ENCODE measurements at places on chromosomes 6 and 20. TPM values are rescaled to one million over a fixed set of nuclear protein-coding genes. Genes with fewer than 3 reads are reported as not detected.

Gene VIP
- 0.14 TPM for total RNA-seq

Gene PBOV1
- not detected for total RNA-seq

Gene ANGPT4
- under 0.01 TPM for total RNA-seq

DNA sequence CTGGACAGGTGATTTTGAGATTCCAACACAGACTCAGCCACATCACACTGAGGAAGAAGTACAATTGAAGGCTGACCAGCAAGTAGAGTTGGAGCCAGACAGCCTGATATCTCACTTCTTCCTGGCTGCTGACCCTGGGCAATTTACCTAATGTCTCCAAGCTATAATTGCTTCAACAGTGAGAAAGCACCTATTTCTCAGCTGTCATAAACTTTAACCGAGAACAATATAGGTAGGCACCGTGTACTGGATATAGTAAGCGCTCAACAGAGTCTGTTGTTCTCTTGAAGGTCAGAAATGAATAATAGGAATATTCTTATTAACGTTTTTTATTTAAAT, 28.3 kb downstream of the STX7 start:
- no peak overlapping the region for H3K4me3 ChIP-seq
- H3K36me3 ChIP-seq = no peaks in the 10 kb centered on the region
- no peak for DNase-seq
- no peaks in the 10 kb centered on the region for H3K4me1 ChIP-seq
- no peak overlapping the region for H3K27ac ChIP-seq
- H3K27me3 ChIP-seq = no peaks in the 10 kb centered on the region

DNA sequence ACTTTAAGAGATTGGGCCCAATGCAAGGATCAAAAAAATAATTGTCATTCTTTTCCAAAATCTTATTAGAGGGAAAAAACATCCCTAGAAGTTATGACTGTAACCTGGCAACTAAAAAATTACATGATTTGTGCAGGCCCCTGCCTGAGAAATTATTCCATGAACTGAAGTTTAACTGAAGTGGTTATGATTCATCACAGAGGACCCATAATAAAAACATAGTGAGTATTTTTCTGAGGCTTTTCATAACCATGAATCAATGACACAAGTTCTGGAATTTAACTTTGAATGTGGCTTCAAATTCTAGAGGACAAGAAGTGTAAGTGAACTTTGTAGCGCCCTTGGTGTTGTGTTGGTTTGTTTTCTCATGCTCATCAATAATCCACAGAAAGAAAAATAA, 31.1 kb upstream of the CARMIL1 start:
- H3K4me3 ChIP-seq = no peak overlapping the region
- no peak for DNase-seq
- no peaks in the 10 kb centered on the region for H3K27me3 ChIP-seq
- no peaks in the 10 kb centered on the region for H3K4me1 ChIP-seq
- no peak overlapping the region for H3K27ac ChIP-seq
- H3K36me3 ChIP-seq = no peaks in the 10 kb centered on the region

GRCh38 chr20:208942-209566, 18.0 kb upstream of the DEFB129 start:
- no peaks in the 10 kb centered on the region for H3K4me1 ChIP-seq
- peaks cover 2% of the 10 kb centered on the region for H3K27me3 ChIP-seq
- H3K4me3 ChIP-seq = no peak overlapping the region
- H3K27ac ChIP-seq = no peak overlapping the region
- no peaks in the 10 kb centered on the region for H3K36me3 ChIP-seq
- no peak for DNase-seq

GRCh38 chr6:4145083-4145482, 9.7 kb upstream of the ECI2 start:
- H3K36me3 ChIP-seq = no peaks in the 10 kb centered on the region
- no peak for DNase-seq
- H3K27ac ChIP-seq = no peak overlapping the region
- H3K27me3 ChIP-seq = no peaks in the 10 kb centered on the region
- H3K4me3 ChIP-seq = no peak overlapping the region

DNA sequence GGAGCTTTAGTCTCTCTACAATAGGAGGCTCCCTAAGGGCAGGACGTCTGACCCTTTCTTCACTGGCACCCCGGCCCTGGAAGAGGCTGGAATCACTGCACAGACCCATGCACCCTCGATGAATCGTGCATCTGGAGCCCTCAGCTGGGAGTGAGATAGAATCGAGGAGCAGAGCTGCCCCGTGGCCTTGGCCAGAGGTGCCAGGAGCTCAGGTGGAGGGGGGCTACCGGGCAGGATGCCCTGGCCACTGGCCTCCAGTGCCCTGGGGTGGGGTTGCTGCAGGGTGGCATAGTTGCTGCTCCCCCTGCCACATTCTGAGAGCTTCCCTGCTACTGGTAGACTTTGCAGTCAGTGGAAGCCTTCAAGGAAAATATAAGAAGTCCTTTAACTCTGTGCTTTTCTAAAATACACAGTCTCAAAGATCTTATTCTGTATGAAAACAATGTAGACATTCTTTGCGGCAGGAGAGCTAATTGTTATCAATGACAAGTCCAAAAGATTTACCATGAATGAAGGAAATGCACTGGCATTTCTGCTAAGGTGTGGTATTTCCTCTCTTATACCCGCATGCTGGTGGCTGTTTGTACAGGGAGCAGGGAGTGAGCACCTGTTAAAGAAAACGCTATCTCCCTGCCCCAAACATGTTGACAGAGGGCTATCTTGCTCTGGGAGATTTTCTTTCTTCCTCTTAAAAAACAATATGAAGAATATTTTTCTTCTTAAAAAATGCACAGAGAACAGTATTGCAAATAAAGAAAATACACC, 122.8 kb downstream of the C6orf118 start:
- H3K36me3 ChIP-seq = no peaks in the 10 kb centered on the region
- no peak for DNase-seq
- H3K27me3 ChIP-seq = no peaks in the 10 kb centered on the region
- no peak overlapping the region for H3K4me3 ChIP-seq
- H3K4me1 ChIP-seq = no peaks in the 10 kb centered on the region
- no peak overlapping the region for H3K27ac ChIP-seq

- no peak overlapping the region for H3K4me3 ChIP-seq
- H3K27ac ChIP-seq = no peak overlapping the region
- DNase-seq = no peak
These were observed 476.8 kb upstream of the ADGRB3 start for GRCh38 chr6:68158256-68158655.

GRCh38 chr20:35583636-35584560, 31.7 kb upstream of the SPAG4 start:
- H3K4me3 ChIP-seq = no peak overlapping the region
- no peak for DNase-seq
- H3K36me3 ChIP-seq = no peaks in the 10 kb centered on the region
- no peaks in the 10 kb centered on the region for H3K27me3 ChIP-seq
- no peaks in the 10 kb centered on the region for H3K4me1 ChIP-seq

GRCh38 chr20:62131560-62132320, 9.5 kb downstream of the LSM14B start:
- no peak for DNase-seq
- H3K36me3 ChIP-seq = peaks cover 96% of the 10 kb centered on the region
- H3K27ac ChIP-seq = no peak overlapping the region
- H3K4me3 ChIP-seq = no peak overlapping the region

DNA sequence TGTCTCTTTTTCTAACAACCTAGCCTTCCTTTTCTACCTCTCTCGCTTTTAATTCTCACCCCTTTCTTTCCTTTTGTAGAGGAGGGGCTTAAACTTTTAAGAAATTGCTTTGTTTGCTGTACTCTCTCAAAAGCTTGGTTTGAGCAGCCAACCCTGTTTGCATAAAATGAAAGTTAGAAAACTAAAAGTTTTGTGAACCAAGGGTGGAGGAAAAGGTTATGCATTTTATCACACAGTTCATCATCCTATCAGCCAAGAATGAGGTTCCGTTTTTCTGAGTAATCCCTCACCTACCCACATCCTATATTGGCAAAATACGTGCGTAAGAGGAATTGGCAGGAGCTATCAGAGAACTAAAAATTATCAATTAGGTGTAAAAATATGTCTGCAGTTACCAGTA, 42.8 kb upstream of the LOC128125822 start:
- no peak overlapping the region for H3K27ac ChIP-seq
- no peaks in the 10 kb centered on the region for H3K4me1 ChIP-seq
- no peaks in the 10 kb centered on the region for H3K27me3 ChIP-seq
- no peak for DNase-seq
- no peak overlapping the region for H3K4me3 ChIP-seq
- no peaks in the 10 kb centered on the region for H3K36me3 ChIP-seq

DNA sequence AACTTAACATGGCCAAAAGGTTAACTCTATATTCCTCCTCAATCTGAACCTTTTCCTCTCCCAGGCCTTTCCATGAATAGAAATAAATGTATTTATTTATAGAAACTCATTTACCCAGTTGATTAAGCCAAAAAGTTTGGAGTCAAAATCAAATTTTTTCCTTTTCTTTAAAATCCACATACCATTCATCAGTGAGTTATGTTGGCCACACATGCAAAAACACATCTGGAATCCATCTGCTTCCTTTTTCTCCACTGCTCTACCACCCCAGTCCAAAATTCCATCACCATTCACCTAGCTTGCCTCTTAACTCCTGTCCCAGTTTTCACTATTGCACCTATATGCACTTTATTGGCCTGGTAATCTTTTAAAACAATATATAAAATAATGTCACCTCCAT, 62.4 kb upstream of the TMEM200A start:
- no peak overlapping the region for H3K27ac ChIP-seq
- no peak for DNase-seq
- H3K4me1 ChIP-seq = no peaks in the 10 kb centered on the region
- H3K36me3 ChIP-seq = no peaks in the 10 kb centered on the region
- no peaks in the 10 kb centered on the region for H3K27me3 ChIP-seq
- H3K4me3 ChIP-seq = no peak overlapping the region

All from thymus (tissue), 14 donors.